ENCODE measurements at places on chromosomes 3 and 15.

- DNase-seq = no peak
Observed at GRCh38 chr3:151351219-151351618, 21.9 kb upstream of the P2RY13 start.

GRCh38 chr3:43248973-43249372, 37.4 kb upstream of the SNRK start:
- DNase-seq = no peak

DNA sequence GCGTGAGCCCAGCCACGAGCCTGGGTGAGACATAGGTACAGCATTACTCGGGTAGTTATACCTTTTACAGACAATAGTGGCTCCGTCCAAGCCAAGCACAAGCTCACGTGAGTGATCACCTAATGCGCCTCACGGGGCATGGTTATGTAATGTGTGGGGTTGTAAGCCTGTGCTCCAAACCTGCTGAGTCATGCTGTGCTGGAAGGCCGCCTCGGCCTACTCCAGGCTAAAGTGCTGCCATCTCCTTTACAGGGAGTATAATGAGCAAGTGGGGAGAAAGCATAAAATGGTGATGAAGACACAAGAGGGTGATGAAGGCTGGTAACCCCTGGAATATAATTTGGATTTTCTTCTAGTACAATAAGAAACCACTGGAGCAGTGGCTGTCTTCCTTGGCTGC, 175.8 kb upstream of the STT3B start:
- no peak for DNase-seq

DNA sequence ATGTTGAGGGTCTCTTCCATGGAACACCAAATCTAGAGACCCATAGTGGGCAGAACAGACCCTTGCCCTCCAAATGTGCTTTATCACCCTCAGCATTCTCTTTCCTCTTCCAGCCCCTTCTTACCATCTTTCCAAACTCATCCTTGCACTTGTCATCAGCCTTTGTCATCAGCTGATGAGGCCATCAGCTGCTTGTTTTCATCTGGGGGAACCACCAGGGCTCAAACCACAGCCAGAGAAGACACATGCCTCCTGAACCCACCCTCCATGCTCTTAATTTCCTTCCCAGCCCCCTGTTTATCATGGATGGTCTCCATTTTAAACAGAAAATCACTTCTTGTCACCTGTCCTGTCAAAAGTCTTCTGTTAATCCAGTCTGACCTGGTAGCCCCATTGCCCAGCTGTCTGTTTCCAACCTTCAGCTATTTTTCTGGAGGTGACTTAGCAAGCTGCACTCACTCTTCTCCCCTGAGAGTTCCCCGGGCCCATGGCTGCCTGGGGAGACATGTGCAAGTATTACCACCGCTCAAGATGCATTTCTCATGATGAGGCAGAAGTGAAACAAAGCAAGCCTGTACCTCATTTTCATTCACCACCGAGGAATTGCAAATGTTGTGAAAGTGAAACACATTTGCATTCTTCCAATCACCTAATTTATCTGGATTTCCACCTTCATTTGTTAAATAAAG, 14.7 kb upstream of the SYNM start:
- peak; percentile 54 for DNase-seq

DNA sequence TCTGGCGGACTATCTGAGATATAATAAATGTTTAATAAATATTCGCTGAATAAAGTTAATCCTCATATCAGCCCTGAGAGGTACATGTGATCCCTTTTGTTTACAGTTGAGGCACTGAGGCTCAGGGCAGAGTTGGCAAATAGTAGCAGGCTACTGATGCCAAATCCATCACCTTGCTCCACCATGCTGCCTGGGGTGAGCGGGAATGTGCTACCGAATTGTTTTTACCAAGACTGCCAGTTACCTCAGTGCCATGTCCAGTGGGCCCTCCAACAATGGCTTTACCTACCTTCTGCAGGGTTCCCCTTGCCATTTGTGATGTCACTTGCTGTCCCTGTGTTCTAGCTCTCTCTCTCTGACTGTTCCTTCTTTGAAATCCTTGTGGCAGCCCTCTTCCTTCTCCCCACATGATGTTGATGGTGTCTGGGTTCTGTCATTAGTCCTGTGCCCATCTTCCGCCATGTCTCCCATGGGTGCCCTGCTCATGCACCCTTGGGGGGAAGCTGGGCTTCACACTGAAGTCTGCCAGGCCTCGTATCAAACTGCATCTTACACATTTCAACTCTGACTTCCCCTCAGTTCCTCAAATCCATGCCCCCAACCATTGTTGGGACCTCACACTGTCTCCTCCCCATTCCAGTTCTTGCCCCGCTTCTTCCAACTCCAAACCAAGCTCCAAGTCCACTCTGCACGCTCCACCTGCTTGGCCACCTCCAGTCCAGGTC, 35.4 kb downstream of the SLCO2A1 start:
- no peak for DNase-seq

DNA sequence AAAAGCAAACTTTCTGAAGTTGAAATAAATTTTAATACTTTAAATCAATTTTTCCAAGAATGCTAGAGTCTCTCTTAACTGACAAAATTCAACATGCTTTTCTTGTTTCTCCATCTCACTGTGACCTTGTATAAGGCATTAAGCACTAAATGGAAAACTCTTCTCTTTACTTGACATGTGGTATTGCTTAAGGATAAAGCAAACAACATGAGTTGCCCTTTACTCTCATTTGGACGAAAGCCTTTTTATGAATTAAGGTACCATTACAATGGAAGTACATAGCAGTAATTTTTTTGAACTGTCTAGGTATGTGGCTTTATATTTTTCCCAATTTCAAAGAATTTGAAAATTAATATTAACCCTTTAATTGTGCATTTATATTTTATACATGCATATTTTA, 1.4 kb downstream of the STRIT1 start:
- peak; percentile 19 for DNase-seq

DNA sequence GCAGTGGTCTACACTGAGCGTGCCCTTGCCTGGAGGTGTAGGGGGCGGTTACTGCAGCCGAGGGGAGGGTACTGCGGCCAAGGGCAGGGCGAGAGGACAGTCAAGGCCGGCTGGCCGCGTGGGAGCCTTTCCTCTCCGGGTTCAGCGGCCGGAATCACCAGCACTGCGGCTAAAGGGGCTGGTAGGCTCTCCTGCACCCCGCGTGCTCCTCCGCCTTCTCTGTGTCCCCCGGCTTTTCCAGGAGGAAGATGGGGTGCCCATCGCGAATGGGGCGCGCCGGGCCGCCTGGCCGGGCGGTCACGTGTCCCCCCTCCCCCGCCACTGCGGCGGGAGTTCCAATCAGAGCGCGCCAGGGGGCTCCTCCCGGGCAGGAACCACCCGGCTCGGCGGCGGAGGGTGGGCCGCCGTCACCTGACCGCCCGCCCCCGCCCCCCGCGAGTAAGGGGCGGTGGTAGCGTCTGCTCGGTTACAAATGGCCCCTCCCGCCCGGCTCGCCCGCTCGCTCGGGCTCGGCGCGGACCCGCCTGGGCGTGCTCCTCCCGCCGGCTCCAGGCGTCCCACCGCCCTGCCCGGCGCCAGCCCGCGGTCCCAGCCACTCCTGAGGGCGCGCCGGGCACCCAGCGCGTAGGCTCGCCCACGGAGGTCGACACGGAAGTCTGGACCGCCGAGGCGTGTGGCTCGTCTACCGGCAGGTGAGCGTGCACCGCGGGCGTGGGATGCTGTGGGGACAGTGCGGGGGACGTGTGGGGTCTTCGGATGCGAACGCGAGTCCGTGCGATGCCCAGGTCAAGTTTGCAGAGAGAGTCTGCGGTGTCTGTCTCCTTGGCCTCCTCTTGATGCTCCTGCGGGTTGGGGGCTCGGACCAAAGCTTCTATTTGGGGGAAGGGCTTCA, 242.6 kb upstream of the TOPAZ1 start:
- peak; percentile 76 for DNase-seq

GRCh38 chr3:194941956-194942511, 256.4 kb downstream of the FAM43A start:
- DNase-seq = no peak

DNA sequence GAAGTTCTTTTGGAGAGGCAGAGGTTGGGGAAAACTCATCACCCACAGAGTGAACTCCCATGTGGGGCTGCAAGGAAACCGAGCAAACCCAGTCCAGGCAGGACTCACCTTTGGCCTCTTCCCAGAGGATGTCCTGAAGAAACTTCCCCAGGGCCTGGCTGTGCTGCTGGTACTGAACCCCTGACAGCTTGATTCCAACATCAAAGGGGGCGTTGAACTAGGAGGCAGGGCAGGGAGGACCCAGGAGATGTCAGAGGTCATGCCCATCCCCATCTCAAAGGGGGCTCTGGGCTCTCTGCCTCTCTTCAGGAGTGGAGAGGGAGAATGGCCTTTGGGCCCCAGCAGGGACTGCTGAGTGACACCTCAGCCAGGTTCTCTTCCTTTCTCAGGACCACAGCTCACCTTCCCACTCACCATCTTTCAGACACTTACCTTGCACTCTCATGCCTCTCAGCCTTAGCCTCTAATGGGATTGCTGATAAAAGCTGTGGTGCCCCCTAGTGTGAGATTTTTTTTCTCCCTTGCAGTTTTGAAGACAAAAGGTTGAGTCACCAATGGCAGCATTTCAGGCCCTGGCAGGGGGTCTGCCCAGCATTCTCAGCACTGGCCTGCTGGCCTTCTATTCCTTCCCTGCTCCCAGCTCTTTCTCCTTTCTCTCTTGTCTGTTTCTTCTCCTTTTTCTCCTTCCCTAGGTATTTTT, 6.0 kb downstream of the GHRL start:
- DNase-seq = peak; percentile 81

DNA sequence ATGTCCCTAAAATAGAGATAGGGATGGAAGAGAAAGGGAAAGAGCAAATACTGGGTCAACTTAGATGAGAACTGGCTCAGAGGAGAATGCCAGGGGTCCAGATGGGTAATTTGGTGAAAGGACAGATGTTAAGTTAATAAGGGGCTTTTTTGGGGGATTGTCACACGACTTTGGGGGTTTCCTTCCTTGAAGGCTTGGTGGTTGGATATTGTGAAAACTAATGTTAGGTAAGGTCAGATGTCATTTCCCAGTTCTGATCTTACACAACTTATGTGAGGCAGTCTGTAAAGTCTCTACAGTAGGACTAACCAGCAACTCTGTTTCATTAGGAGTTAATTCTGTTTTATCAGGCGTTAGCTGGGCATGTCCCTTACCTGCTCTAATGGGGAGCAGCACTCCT, 231.1 kb downstream of the NR2F2 start:
- DNase-seq = no peak

- peak; percentile 21 for DNase-seq
Observed at GRCh38 chr3:188571531-188572095, 417.7 kb downstream of the LPP start.

- DNase-seq = peak; percentile 54
Observed at GRCh38 chr3:54079730-54080325, 42.5 kb upstream of the CACNA2D3 start.

GRCh38 chr15:52259503-52259902, 36.1 kb downstream of the MYO5C start:
- DNase-seq = no peak
